ENCODE measurements at places on chromosomes 6 and 20.

- DNase-seq, result no peak
Measured at GRCh38 chr6:140070846-140071473, 696.5 kb upstream of the CITED2 start.

DNA sequence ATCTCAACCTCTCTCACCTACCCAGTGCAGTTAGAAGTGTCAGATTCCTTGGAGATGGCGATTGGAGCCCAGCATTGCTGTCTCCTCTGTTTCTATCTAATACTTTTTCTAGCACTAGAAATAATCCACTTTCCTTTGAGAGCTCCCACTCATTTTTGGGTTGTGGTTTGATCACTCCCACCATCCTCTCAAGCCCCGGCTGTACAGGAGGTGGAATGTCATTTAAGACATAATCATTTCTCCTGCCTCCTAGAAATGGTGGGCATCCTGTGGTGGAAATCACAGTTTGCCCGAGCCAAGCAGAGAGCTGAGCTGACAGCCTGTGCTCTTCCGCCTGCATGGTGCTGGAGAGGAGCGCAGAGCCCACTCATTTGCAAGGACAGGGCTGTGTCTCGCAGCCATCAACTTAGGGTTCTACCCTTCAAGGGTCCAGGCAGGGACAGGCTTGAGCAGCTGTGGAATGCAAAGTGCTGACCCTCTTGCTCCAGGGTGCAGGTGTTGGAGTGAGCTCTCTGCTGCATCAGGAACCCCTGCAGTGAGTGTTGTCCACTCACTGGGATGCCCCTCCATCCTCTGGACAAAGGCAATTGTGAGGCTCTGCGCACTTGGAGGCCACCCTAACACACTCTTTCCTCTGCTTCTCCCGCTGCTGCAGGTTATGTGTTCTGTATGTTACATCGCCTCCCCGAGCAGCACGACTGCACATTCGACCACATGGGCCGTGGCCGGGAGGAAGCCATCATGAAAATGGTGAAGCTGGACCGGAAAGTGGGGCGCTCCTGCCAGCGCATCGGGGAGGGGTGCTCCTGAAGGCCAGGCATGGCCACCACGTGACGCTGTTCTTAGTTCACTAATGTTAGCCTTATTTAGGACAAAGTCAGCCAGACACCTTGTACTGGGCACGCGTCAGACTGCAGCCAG is 332.3 kb downstream of the ZFAND3 start:
- DNase-seq, result no peak

DNA sequence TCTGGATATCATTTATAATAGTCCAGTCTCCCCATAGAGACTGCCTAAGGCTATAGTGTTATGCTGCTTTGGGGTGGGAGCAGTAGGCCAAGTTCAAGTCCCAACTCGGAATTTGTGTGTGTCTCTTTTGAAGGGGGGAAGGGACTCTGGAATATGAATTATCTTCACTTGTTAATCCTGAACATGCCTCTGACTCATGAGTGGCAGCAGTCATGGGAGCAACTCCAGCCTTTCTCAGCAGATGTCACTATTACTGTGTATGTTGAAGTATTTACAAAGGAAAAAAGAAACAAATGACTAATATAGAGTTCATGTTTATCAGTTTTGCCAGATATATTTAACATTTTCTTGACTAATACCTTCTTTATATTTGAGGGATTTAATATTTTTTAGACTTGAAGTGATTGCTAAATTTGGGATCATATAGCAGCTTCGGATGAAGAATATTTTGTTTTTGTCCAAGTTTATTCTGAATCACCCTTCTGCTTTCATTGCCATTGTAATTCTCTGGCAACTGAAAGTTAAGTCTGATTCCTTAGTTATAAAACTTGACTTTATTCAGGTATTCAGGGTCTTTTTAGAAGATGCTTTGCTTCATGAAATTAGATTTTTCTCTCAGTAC is 23.4 kb downstream of the FAM217A start:
- no peak for DNase-seq

DNA sequence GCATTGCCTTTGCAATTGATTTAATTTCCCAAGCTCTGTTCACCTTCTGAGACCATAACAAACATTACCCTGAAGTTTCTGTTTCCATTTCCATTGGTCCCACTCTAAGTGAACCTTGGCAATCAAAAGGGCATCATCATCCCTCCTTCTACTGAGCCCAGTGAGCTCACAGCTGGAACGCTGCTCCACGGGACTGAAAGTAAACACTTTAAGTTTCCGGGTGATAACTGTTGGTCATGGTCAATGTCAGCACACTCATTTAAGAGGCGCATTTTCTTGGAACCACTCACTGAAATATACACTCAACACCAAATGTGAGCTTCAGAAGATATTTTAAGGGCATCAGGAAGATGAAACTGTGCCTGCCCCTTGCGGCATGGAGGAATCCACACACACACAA is 37.1 kb upstream of the RPS6KA2 start:
- no peak for DNase-seq

DNA sequence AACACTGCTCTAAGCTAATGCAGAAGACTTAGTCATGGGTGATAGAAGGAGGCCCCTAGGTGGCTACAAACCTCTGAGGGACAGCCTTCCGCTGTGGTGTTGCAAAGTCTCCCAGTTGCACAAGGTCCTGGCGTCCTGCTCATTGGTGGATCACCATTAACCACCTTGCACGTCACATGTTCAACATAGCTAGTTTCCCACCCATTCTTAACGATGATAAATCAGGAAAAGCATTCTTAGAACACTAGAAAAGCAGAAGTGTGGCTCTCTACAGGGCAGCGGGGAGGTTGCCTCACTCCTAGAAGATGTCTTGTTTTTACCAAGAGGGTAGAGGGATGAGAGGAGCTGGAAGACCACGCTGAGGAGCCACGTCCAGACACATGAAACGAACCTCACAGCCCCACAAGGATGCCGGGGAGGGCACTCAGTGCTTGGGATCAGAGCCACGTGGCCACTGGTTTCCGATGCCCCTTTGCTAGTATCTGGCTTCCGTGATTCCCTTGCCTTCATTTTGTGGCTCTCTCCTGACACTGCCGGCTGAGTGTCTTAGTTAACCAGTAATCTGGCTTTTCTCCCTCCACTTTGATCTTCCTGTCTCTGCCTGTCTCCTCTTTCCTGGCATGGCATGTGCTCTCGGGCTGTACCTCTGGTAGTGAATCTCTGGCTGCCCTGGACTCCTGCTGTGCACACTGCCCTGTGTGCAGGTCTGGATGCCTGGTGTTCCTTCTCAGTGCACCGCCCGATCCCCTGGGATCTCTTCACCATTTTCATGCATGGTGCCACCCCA is 91.4 kb upstream of the NEDD9 start:
- DNase-seq, result no peak

DNA sequence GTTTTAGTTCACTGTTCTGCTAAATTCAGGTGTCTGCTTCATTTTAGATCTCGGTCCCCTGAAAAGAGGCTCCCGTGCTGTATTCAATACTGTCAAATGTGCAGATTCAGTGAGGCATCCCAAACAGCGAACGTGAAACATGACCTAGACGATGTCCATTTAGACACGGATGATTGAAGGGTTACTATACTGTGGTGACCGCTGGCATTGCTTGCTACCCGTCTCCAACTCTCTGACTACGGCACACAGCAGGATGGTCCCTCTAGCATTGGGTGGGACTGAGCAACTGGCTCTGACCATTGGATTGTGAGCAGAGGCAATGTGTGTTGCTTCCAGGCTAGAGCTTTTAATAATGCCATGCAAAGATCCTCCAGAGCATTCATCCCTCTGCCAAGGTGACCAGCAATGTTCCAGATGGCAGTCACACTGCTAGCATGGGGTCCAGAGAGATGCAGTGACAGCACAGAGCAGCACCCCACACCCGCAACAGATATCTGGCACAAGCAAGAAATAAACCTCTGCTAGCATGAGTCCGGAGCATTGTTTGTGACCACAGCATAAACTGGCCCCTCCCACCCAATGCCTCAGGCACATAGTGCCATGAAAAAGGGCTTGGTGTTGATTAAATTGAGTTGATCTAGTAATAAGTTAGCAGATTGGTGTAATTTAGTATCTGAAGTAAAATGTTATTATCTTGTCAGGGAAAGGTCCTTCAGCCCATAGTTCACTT is 9.0 kb downstream of the METTL24 start:
- DNase-seq, result no peak
